H4 (cell line): ENCODE measurements at places on chromosomes 11 and 22.

- DNase-seq, result no peak
These were observed 21.0 kb downstream of the RPL3 start for GRCh38 chr22:39298241-39298987.

DNA sequence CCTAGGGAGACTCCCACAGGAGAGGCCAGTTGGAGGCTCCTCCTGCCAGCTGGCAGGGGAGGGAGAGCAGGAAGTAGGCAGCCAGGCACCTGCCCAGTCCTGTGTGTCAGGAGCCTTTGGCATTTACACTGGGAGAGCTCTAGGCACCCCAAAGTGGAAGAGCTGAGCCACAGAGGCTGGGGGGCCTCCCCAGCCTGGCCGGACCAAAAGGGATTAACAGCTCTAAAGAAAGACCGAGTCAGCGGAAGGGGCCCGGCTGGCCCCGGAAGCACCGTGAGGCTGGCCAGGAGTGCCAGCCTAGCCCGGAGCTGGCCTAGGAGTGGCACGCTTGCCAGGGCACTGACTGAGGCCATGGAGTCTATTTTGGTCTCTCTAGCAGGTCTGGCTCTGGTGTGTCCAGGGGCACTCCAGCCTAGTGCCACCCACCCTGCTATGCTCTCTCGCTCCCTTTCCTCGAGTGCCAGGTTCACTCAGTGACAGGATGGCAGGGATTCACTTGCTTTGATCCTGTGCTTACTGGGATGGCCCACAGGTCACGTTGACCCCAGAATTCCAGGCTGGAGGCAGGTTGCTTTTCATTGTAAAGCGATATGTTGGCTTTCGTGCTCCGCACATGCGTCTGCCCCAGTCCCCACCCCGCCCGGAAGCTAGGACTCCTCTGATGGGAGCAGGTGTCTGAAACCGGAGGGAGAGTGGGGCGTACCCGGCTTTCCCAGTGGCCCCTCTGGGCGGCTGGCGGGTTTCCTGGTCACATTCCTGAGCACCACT is 3.3 kb upstream of the KMT5B start:
- no peak for DNase-seq

GRCh38 chr22:38136607-38137006 is 26.1 kb upstream of the BAIAP2L2 start:
- no peak for DNase-seq

DNA sequence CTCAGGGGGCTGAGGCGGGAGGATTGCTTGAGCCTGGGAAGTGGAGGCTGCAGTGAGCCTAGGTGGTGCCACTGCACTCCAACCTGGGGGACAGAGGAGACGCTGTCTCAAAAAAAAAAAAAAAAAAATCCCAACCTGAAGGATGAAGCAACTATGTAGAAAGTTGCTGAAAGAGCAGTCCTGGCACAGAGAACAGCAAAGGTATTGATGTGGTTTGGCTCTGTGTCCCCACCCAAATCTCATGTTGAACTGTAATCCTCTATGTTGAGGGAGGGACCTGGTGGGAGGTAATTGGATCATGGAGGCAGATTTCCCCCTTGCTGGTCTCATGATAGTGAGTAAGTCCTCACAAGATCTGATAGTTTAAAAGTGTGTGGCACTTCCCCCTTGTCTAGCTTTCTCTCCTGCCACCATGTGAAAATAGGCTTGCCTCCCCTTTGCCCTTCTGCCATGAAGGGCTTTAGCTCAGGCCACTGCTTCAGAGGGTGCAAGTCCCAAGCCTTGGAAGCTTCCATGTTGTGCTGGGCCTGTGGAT is 10.7 kb upstream of the SERPING1 start:
- no peak for DNase-seq

- no peak for DNase-seq
These were observed 15.6 kb downstream of the SDHAF2 start for GRCh38 chr11:61445516-61445915.

- no peak for DNase-seq
These were observed at the start of gene OR5M8 for GRCh38 chr11:56491270-56491669. OR5M8 (minus strand) TSS chr11:56491370; CDS start chr11:56491370, 0 bp downstream.

DNA sequence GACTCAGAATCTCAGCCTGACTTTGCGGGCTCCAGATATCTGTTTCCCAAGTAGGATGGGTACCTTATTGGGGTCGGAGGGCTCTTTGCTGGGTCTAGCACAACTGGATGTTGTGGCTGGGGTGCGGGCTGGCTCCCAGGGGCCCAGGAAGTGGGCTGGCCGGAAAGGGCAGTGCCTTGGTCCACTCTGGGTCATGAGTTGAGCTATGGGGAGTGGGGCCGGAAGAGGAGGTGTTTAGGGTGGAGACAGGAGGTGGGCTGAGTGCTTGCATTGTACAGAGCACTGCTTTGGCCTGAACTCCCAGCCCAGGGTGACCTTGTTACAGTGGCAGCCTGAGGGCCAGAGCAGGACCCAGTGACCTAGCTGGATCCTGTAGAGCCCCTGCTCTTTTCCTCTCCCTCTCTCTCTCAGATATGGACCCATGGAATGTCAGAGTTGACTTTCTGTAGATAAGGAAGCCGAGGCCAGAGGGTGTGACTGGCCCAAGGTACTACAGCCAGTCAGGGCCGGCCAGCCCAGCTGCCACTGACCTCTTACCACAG is 13.2 kb downstream of the PHLDB1 start:
- no peak for DNase-seq

DNA sequence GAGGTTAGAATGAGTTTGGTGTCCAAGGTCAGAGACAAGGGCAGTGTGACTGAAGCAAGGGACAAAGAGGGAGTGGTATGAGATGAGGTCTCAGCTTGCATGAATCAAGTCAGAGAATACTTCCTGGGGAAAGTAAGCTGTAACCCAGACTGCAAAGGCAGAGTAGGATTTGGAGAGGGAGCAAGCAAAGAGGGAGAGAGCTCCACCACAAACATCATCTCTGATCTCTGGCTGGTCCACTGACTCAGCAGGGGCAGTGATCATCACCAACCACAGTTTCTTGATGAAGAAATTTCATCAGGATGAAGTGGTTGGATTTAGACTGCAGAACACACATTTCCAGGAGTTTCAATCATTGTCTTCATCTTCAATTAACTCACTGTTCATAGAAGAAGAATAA is 54.9 kb upstream of the HMGXB4 start:
- no peak for DNase-seq

- peak; percentile 43 for DNase-seq
These were observed at the start of gene SLC17A6 for GRCh38 chr11:22337596-22338485. SLC17A6 (plus strand) TSS chr11:22338381; CDS start chr11:22338534, 153 bp downstream.

DNA sequence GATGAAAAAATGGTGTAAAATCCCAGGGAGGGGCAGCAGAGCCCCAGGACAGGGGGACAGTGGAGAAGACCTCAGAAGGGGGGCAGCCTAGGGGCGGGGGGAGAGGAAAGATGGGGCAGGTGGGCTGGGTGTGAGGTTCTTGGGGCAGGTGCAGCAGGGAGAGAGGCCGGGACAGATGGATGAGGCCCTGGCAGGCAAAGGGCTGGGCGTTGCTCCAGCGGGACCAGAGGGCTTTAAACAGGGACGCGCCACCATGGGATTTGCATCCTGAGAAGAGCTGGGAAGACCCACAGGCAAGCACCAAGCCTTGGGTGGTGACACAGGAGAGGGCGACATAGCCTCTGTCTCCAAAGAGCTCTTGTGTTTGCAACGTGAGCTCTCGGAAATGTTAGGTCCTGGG is 1342.8 kb downstream of the TBC1D22A start:
- no peak for DNase-seq

GRCh38 chr11:123665306-123665705 is 10.9 kb upstream of the SCN3B start:
- no peak for DNase-seq

DNA sequence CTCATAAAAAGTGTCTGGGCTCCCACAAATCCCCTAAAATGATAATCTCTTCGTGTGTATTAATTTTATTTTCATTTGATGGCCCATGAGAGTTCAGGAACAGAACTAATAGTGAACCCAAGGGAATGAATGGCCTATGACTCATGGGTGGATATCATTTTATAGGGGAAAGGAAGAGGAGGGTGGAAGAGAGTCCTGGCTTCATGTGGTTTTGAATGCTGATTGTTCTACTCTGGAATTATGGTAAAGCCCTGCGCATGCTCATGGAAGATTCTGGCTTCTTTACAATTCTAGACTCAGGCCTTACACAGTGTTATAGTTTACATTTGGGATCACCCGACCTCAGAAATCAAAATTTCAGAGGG is 35.2 kb downstream of the MAML2 start:
- DNase-seq, result peak; percentile 93

GRCh38 chr11:103929170-103929903 is 107.1 kb upstream of the DDI1 start:
- no peak for DNase-seq

DNA sequence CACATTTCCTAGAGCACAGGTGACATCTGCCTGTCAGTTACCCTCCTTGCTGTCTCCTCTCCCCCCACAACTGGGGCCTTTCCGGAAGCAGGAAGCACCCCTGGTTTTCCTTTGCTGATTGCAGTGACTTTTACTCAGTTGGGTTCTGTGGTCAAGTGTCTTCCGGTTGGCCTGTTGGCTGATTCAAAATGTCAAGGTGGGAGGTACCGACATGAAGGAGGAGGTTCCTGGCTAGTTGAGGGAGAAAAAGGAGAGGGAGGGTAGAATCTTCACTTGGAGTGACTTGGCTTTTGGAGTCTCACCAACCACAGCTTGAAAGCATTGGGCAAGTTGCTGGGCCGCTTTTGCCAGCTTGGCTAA is 9.3 kb upstream of the ADAMTS15 start:
- DNase-seq, result no peak

- DNase-seq, result no peak
These were observed 13.1 kb downstream of the LRRC32 start for GRCh38 chr11:76657187-76658170.

GRCh38 chr11:65278356-65278755 is 16.6 kb downstream of the POLA2 start:
- no peak for DNase-seq

DNA sequence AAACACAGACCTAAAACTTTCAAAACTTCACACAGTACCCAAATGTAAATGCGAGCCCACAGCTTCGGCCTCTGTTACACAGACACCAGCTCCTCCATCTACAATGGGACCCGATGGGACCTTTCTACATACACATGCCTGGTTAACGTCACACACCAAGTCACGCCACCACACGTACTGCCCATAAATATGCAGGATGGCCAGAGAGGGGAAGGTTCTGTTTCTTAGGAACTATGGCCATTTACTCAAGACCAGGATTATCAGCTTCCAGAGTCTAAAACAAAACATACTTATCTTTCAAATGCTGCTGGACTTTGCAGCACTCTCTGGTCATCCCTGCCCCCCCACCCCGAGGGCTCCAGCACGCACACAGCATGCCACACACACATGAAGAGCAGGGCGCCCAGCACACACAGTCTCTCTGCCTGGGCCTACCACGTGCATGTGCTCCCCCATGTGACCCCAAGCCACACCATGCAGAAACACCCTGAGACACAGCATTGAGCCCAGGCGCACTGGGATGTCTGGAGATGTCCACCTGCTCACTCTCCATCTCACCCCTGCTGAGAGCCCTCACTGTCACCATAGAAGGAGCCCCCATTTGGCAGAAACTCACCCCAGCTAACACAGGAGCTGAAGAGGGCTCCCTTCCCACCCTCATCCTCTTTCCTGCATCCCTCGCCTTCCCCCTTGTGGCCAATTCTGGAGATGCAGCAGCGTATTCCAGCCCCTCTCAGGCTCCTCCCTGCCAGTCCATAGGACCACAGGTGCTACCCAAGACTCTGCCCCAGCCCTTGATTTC is 61.8 kb downstream of the SLC22A12 start:
- DNase-seq, result peak; percentile 55
